GM13976 (cell line): ENCODE measurements at places on chromosomes 12 and 14.

DNA sequence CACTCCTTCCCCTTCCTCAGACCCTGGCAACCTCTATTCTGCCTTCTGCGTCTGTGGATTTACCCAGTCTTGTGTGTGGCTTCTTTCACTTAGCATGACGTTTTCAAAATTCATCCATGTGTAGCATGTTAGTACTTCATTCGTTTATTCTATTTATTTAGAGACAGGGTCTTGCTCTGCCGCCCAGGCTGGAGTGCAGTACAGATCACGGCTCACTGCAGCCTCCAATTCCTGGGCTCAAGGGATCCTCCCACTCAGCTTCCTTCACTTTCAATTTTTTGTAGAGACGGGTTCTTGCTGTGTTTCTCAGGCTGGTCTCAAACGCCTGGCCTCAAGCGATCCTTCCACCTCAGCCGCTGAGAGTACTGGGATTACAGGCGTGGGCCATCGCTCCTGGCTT lies 37.0 kb downstream of the B4GALNT3 start:
- DNase-seq: no peak

- no peak for DNase-seq
Measured at GRCh38 chr14:80403036-80403435, 191.7 kb upstream of the DIO2 start.

- no peak for DNase-seq
Measured at GRCh38 chr14:51917193-51917592, 56.8 kb downstream of the GNG2 start.

GRCh38 chr12:125032466-125033152 lies 32.6 kb upstream of the AACS start:
- DNase-seq: no peak

GRCh38 chr14:68661226-68662225 lies 131.3 kb downstream of the ZFP36L1 start:
- DNase-seq: no peak

DNA sequence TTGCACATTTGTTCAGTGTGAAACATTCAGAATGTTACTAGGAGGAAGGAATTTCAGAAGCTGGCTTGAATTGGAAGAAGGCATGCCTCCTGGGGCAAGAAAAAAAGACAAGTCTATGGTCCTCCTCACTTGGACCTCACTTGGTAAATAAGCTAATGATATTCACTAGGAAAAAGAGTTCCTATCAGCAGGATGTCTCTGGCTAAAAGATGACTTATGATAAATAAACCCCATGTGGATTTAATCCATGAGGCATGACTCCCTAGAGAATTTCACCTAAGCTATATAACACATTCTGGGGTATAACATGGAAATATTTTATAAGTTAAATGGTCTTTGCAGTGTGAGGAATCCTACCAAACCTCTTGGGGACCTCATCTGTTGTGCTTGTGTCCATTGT lies 199.9 kb downstream of the LRIG3 start:
- no peak for DNase-seq

- no peak for DNase-seq
Measured at GRCh38 chr14:61076556-61076955, 95.5 kb downstream of the SLC38A6 start.

DNA sequence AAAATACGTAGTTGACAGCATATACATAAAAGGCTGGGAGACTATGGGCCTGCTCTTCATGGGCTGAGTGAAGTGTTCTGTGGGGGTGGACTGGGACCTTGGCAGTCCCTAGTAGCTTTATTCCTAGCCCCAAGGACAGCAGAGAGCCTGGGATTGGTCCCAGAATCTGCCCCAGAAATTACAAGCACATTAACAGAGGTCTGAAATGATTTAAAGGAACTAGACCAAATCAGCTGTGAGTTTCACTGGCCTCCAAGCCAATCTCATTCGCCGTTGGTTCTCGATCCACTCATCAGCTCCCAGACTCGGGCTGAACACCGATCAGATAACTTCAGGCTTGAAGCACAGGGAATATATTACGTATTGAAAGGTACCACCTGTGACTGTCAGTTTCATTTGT lies 77.0 kb upstream of the PSMC1 start:
- DNase-seq: no peak

DNA sequence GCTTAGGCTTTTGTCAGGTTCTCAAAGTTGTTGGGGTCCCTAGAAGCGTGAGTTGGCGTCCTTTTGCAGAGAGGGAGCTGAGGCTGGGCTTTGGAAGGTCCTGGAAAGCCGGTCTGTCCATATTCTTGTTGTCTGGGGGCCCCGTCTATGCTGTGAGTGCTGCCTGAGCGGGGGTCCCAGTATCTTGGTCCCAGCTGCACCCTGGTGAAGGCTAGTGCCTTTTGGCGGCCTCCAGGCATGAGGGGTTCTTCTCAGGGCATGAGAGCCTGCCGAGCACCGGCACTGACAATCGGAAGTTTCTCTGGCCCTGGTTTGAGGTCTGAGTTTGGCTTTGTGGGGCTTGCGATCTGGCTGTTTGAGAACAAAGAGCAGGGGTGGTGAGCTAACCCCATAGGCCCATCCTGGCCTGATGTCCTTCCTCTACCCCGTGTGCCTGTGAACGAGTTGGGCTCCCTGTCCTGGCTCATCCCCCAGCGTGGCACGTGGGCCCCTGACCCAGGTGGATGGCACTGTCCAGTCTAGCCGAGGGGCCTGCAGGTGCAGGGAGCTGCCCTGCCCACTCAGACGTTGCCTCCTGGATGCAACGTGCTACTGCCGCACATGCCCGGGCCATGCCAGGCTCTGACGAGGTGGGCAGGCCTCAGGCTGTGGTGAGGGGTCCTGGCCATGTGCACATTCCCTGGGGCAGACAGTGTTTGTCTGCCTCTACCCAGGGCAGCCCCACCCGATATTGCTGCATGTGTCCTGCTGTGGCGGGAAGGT lies 3.9 kb downstream of the CEP170B start:
- no peak for DNase-seq

GRCh38 chr14:51834240-51834639 lies 26.2 kb upstream of the GNG2 start:
- no peak for DNase-seq
